ENCODE measurements at places on chromosomes 11 and 22.

DNA sequence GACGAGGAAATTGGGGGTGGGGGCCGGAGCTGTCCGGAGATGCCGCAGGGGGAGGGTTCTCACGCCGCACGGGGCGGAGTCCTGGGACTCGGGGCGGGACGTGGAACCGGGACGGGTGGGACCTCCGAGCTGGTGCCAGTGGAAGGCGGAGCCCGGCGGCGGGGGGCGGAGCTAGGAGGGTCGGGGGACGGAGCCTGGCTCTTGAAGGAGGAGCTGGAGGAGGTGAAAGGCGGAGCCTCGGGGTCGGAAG is 271 bp downstream of the FKBP2 start:
- DNase-seq, result peak; percentile 99

GRCh38 chr22:26471522-26471921 is 12.1 kb downstream of the HPS4 start:
- peak; percentile 90 for DNase-seq

GRCh38 chr11:60944490-60945294 is 7.3 kb downstream of the SLC15A3 start:
- DNase-seq, result no peak

- no peak for DNase-seq
Observed at GRCh38 chr11:72781063-72781312, 12.9 kb downstream of the STARD10 start.

GRCh38 chr11:19403196-19403895 is 162.6 kb upstream of the E2F8 start:
- no peak for DNase-seq

DNA sequence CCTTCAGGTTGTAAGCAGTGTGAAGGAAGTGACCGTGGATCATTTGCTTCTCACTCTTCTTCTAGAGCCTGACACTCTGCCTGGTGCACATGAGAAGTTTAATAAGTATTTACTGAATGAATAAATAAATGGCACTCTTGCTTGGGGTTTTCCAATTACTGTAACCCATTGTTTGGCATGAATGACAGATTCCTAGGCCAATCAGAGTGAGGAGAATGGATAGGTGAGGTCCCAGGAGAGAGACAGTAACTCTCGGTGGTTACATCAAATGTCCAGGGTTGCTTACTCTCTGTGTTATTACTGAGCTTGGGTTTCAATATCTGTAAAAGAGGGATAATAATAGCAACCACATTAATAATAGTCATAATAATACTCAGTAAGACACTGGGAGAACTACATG is 204.2 kb upstream of the ISX start:
- no peak for DNase-seq

GRCh38 chr11:57551941-57552340 is 14.5 kb downstream of the SMTNL1 start:
- no peak for DNase-seq

DNA sequence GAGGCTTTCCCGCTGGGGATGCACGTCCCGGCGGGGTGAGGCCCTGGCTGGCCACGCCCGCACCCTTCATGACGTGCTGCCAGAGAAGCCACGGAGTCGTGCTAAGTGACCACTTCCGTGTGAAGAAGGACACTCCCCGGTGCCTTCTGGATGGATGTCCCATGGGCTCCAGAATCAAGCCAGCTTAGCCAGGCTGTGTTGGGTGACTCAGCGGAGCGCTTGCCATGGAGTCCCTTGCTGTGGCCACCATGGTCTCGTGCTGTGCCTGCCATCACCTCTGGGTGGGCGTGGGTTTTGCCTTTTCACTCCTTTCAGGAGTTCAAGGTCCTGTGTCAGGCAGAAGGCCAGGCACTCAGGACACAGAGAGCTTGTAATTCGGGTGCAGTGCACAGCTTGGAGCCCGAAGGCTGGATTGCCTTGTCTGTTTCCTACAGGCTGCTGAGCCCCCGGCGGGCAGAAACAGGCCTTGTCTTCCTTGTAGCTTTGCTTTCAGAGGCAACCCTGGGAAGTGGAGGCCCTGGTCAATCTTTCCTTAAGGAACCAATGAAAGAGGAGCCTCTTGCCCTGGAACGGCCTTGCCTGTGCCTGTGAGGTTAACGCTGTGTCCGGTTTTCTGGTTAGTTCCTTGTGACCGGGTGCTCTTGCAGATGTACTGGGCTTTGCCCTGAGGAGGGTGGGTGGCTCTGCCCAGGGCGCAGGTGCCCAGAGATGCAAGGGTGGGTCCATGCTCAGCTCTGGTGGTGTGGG is 268.6 kb downstream of the TBC1D22A start:
- DNase-seq, result peak; percentile 63

DNA sequence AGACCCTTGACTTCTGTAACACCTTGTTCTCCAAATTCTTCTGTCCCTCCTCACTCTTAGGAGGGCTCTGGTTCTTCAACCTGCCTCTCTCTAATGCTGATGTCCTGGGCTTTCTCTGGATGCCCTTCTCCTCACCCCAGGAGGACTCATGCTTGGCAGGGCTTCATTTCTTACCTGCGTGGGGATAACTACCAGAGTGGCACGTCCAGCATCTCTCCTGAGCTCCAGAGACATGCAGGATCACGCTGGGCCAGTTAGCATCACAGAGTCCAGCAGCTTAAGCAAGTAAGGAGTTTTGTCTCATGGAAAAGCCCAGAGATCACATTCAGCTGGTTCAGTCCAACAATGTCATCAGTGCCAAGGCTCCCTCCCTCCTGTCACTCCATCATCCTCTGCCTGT is 36.4 kb downstream of the RTL6 start:
- DNase-seq, result no peak

DNA sequence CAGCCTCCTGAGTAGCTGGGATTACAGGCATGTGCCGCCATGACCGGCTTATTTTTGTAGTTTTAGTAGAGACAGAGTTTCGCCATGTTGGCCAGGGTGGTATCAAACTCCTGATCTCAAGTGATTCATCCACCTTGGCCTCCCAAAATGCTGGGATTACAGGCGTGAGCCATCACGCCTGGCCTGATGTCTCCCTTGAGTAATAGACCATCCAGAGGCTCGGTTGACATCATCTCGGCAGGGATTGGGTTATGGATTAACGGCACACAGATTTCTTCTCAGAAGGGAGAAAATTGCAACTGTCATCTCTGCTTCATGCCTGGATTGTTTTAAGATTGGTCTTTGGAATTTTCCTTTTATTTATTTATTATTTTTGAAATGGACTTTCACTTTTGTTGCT is 239.2 kb upstream of the LARGE1 start:
- DNase-seq, result no peak

DNA sequence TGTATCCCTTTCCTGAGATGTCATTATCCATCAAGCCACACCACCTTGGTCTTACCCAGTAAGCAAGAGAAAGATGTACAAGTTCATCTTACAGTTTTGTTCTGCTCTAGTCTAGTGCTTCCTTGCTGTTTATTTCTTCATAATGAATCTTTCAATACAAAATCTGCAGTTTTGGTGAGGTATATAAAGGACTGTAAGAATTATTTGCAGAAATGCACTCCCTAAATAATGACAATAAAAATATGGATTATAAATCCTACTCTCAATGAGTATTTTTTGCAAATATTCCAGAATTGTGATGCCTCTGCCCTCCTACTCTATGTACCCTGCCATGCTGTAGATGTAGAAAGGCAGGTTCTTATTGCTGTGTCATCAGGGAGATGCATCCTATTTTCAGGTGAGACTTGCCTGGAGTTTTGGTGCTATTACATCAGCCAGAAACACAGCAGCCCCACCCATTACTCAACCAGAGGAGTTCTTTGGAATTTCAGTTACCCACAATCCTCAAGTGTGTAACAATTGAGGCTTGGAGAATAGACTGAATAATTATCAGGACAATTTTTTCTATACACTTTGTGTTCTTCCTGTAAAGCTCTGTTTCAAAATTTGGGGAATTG is at the start of gene OR10S1:
OR10S1 (minus strand) TSS at position 51 of the 617 bp plus-strand sequence. CDS start 117 bp downstream, outside the sequence.
- no peak for DNase-seq

GRCh38 chr11:20111871-20112270 is 48.4 kb downstream of the DBX1 start:
- DNase-seq, result no peak

DNA sequence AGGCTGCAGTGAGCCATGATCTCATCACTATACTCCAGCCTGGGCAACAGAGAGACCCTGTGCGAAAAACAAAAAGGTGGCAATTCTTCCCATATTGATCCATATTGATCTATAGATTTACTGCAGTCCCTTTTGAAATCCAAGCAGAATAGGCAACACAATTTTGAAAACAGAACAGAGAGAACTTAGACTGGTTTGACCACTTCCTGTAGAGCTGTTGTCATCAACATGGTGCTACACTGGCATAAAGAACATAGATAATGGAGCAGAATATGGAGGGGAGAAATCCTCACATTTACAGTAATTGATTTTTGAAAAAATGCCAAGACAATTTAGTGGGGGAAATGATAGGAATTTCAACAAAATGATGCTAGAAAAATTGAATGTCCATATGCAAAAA is 34.1 kb downstream of the GRK3 start:
- DNase-seq, result no peak

DNA sequence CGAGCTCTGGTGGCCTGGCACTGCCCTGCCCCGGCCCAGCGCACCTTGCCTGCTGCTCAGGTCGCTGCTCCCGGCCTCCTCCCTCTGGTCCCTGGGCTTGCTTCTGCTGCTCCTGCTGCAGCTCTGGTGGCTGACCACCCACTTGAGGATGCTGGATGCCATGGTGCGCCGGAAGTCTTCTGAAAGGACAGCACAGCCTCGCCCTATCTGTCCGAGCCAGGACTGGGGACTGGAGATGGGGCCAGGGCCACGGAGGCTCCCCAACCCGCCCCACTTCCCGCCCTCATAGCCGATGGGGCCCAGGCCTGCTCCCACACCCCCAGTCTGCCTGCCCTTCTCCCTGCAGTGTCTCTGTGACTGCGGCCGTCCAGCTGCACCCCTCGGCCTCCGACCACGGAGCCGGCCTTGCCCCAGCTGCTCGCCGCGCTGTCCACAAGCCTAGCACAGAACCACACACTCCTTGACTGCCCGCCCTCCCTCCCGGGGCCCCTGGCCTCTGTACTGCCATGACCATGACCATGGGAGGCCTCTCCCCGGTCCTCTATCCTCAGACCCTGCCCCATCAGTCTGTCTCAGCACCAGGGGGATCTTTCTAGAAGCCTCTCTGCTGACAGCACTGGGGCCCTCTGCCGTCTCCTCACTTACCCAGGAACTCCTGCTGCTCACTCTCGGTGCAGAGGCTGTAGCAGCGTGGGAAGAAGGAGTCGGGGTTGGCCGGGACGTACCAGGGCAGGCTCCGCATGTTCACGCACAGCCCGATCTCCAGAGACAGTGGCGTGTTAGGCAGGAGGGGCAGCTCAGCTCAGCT is 12.7 kb downstream of the TTLL8 start:
- no peak for DNase-seq

GRCh38 chr11:36411202-36411640 is 98.9 kb downstream of the TRAF6 start:
- DNase-seq, result no peak

- no peak for DNase-seq
Observed at GRCh38 chr22:50192436-50193204, 6.9 kb downstream of the TRABD start.

DNA sequence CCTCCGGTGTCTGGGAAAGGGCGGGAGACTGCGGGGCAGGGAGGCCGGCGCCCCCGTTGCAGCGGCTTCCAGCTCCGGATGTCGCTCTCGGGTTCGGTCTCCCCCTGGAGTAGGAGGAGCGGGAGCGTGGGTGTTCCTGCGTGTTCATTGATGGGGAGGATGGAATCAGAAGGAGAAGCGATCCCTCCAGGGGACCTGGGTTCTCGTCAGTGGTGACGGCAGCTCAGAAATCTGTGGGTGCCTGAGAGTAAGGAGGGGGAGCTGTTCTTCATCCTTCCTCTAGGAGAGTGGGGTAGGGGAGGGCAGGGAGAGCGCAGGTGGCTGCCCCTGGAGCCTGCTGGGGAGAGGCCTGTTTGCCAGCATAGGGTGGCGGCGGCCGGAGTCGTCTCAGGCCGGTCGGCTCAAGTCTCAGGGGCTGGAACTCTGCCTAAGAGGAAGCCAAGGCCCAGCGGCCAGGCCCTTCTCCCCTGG is 1.1 kb downstream of the UBASH3B start:
- DNase-seq, result peak; percentile 67

DNA sequence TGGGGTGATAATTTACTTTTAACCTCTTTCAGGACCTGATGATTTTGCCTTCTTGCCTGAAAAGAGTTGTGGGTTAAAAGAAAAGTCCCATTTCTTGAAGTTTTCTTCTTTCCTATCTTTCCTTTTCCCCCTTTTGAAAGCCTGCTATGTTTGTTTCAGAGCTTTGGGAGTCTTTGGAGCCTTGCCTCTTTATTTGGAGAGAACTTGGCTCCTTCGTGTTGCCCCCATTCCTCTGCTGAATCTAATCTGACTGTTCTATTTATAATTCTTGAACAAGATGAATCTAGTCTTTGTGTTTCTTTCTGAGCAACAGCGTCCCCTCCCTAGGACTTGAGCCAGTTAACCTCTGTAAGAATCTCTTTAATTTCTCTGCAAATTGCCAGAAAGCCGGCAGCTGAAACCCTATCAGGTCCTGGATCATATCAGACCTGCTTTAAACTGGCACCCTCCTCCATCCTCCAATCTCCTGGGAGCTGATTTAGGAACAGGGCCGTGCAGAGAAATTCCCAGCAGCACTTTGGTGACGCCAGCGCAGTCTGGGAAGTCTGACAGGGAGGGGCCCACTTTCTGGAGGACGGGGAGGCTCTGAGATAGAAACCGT is 289.1 kb upstream of the SORL1-AS1 start:
- DNase-seq, result peak; percentile 19

- DNase-seq, result no peak
Observed at GRCh38 chr11:2718817-2719438, 19.1 kb upstream of the KCNQ1OT1 start.

- DNase-seq, result no peak
Observed at GRCh38 chr11:73542175-73542574, 55.7 kb downstream of the FAM168A start.

DNA sequence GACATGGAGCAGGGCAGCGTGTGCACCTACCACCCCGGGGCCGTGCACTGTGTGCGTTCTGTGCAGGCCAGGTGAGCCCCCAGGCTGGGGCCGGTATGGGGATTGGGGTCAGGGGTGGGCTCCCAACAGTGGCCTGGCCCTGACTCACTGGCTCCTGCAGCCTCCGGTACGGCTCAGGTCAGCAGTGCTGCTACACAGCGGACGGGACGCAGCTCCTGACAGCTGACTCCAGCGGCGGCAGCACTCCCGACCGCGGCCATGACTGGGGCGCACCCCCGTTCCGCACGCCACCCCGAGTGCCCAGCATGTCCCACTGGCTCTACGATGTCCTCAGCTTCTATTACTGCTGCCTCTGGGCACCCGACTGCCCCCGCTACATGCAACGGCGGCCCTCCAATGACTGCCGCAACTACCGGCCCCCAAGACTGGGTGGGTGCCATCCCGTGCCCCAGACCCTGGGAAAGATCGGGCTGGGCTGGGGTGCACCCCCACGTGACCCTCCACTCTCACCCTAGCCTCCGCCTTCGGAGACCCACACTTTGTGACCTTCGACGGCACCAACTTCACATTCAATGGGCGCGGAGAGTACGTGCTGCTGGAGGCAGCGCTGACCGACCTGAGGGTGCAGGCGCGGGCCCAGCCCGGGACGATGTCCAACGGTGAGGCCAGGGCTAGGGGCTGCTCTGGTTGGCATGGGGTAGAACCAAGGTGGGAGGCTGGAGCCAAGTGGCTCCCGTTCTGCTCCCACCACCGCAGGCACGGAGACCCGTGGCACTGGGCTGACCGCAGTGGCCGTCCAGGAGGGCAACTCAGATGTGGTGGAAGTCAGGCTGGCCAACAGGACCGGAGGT is 4.4 kb downstream of the SUSD2 start:
- no peak for DNase-seq

Measured in EH (cell line).